ENCODE measurements at places on chromosomes 1 and 21.

GRCh38 chr1:53450225-53450624, 9.0 kb upstream of the DMRTB1 start:
- DNase-seq = no peak

GRCh38 chr1:10540277-10541005, 65.7 kb downstream of the PEX14 start:
- DNase-seq = no peak

DNA sequence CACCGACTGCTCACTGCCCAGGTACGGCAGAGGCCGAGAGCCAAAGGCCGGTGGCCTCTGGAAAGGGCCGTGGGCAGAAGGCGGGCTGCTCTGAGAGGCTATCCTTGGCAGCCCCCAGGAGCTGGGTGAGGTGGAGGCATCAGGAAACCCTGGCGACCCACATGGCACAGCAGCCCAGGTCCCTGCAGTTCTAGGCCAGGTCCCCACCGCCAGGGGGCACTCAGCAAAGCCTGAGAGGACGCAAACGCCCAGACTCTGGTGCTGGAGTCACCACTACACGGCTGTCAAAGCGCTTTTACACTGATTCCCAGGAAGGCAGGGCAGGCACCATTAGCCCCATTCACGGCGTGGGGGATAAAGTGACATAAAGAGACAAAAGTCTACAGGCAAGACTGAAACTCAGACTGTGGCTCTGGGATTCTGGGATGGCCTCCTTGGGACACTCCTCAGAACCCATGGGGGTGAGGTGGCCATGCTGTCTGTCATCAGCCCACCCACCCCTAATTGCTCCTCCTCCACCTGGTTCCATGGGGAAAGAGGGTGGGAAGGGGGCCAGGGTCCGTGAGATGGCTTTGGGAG, 4.9 kb downstream of the PLEKHG5 start:
- DNase-seq = peak; percentile 82

- no peak for DNase-seq
These were observed 14.8 kb downstream of the ALX3 start for GRCh38 chr1:110055493-110056284.

GRCh38 chr1:59604191-59604590, 210.6 kb upstream of the HOOK1 start:
- DNase-seq = no peak

DNA sequence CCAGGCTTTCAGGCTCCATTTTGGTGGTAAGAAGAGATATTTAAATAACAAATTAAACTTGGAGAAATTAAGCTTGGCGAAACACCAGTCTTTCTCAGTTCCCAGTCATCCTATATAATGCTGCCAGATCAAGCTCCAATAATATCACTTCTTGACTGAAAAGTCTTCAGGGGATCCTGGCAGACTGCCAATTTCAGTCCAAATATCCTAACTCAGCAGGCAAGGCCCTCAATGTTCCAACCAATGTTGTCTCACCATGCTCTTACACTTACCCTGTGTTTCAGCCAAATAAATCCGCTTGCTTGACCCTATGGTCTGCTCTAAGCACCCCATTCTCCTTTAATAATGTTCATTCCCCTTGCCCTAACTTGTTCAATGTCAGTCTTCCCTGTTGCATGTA, 39.9 kb upstream of the BCL10 start:
- DNase-seq = no peak

DNA sequence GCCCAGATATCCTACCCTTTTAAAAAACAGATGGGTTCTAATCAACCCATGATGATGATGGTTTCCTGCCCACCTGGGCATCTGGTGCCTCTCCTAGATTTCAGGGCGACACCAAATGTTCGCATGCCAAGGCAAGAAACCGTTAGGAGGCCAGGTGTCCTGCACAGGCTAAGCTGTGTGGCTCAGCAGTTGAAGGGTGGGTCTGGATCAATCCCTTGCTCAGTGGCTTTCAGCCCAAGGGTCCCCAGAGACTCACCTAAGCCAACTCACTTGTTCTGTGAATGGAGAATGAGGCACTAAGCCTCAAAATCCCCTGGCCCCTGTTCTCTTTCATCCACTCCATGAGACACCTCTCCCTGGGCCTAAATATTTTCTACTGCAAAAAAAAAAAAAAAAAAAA, 169.1 kb upstream of the EDN2 start:
- no peak for DNase-seq

DNA sequence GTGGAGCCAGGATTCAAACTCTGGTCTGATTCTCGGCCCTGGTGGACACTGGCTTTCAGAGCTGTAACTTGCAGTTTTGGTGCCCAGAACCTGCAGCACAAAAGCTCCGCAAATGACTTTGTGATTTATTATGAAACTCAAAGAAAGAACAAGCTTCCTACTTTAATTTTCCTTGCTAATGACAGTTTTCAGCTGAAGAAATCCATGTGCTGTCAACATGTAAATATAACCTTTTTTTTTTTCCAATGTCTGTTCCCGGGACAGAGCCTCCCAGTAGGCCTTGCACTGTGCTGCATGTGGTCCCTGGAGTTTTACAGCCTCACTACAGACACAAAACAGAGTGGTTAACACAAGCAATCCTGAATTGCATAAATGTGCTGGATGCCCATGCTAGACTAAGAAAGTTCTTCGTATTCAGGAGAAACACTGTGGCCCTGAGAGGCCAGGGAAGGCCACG, 62.3 kb upstream of the ANGPTL1 start:
- DNase-seq = no peak

- no peak for DNase-seq
These were observed 15.8 kb upstream of the BACE2 start for GRCh38 chr21:41152147-41152546.

DNA sequence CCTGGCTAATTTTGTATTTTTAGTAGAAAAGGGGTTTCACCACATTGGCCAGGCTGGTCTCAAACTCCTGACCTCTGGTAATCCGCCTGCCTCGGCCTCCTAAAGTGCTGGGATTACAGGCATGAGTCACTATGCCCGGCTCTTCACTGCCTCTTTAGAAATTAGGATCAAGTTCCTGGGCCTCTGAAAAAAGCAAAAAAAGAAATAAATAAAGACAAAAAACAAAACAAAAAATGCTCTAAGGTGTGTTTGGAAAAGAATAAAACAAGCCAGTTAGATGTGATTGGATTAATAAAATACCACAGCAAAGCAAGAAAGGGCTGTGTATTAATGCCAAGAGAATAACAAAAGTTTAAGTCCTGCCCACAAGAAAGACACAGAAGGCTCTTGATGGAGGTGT, 4.2 kb upstream of the ABCB10 start:
- DNase-seq = no peak

GRCh38 chr21:42374864-42375499, 8.6 kb upstream of the TFF1 start:
- no peak for DNase-seq

DNA sequence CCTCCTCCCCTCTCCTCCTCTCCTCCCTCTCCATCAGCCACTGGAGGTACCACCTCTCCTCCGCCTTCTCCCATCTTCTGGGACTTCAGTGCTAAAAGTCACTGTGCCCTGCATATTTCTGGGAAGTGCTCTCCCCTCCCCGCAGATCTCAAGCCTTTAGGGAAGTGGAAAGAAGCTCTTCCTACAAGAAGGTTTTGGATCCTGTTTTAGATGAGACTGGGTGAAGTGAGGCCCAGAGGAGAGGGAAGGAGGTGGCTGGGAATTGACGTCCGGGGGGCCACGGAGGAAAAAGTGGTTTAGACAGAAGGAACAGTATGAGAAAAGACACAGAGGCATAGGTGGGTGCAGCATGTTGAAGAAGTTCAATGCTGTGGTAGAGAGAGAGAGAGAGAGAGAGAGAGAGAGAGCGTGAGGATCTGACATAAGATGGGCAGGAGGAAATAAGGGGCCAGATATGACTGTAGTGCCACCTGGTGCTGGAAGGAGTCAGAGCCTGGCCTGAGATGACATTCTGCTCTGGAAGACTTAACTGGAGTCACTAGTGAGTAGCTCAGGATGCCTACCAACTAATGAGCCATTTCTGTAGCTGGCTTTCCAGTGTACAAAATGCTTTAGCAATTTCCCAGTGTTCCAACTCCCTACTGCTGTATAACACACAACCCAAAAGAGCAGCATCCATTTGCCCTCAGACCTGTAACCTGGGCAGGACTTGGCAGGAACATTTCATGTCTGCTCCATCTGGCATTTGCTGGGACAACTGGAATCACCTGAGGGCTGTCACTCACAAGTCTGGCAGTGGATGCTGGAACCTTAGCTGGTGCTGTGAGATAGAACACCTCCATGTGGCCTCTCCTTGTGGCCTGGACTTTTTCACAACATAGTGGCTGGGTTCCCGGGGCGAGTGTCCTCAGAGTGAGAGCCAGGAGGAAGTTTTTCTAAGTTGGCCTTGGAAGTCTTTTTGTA, 16.6 kb upstream of the ZSCAN20 start:
- no peak for DNase-seq

DNA sequence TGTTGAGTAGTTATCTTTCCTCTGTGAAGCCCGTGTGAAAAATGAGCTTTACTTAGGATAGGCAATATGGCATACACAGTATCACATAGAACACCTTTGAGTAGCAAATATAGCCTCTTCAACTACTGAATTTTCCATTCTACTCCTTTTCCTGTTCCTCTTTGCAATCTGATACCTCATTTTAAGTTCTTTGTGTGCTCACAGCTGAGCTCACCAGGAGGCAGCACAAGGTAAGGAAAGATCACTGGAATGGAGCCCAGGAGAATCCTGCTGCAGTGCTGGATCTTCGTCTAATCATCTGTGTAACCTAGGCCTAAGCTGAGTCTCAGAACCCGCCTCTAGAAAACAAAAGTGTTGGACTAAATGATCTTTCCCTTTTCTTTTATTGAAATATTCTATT, 171.0 kb downstream of the LRRC40 start:
- DNase-seq = no peak

GRCh38 chr1:167922023-167922422, 8.1 kb upstream of the ADCY10 start:
- no peak for DNase-seq

DNA sequence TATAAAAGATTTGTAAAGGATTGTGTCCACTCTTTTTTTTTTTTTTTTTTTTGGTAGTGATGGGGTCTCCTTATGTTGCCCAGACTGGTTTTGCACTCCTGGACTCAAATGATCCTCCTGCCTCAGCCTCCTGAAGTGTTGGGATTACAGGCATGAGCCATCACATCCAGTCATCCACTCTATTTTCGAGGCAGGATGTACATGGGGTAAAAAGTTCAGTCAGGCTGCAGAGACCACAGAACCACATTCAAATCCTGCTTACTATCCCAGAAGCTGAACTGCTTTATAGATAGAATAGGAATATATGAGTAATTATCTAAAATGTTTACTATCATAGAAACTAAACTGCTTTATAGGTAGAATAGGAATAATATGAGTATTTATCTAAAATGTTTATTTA, 26.0 kb upstream of the KCNK2 start:
- no peak for DNase-seq

DNA sequence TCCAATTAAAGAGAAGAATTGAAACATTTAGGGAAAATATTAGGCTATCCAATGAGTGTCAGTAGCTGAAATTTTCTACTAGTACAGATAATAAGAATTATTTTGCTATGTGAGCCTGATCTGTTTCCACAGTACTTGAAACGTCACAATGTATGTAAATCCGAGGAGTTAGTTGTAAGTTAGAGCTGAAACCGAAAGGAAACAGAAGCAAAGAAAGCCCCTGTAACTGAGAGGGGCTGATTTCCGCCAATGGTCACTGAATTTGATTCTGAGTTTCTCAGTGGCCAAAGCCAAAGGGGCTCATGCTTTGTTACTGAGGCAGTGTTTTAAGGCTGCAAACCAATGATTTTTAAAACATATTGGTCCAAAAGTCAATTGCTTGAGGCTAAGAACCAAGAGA, 168.3 kb upstream of the DUSP10 start:
- DNase-seq = no peak

GRCh38 chr1:26768755-26769154, 19.0 kb upstream of the PIGV start:
- DNase-seq = no peak

Measured in stimulated activated CD8-positive, alpha-beta memory T cell treated with anti-CD3 and anti-CD28 coated beads, Interleukin-2, amount 100 ng/mL, for 48 hours (primary cell).